ENCODE measurements at places on chromosomes 12 and 14.

- H3K27me3 ChIP-seq = no peaks in the 10 kb centered on the region
- H3K36me3 ChIP-seq = no peaks in the 10 kb centered on the region
- no peak overlapping the region for H3K4me3 ChIP-seq
- no peaks in the 10 kb centered on the region for H3K4me1 ChIP-seq
Measured at GRCh38 chr12:39419471-39419870, 23.4 kb downstream of the KIF21A start.

DNA sequence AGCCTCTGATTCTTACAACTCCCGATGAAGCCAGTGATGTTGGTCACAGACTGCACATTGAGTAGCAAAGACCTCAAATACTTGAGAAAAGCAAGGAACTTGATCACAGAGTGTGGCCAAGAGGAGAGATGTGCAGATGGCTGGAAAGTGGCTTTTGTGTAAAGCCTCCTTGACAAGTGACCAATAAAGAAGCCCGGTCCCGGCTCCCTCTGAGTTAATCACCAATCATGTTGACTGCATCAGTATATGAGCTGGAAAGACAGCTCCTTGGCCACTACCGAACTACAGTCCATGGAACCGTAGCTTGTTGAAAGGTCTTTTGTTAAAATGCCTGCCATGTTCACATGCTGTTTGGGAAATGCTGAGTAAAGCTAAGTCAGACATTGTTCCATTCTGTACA is 23.7 kb upstream of the SERPINA6 start:
- H3K36me3 ChIP-seq = no peaks in the 10 kb centered on the region
- no peaks in the 10 kb centered on the region for H3K27me3 ChIP-seq
- H3K27ac ChIP-seq = peak overlapping the region; percentile 68
- no peak overlapping the region for H3K4me3 ChIP-seq

DNA sequence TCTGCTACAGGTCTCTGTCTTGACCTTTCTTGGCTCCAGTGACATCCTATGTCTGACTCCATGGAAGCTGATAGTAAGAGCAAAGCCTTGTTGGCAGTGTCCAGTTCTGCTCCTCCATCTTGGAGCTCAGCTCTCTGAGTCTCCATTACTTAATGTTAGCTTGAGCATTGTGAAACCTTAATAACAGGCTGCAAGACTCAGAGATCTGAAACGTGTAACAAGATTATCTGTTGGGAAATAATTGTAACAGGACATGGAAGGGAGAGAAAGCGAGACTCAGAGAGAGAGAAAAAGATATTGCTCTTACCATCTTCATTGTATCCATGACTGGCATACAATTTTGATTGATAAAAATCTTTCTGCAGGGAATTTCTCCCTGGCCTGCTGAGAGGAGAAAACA is 1365.7 kb downstream of the AACS start:
- H3K4me3 ChIP-seq = no peak overlapping the region
- DNase-seq = no peak
- H3K27ac ChIP-seq = no peak overlapping the region
- no peaks in the 10 kb centered on the region for H3K27me3 ChIP-seq
- no peaks in the 10 kb centered on the region for H3K36me3 ChIP-seq
- H3K4me1 ChIP-seq = no peaks in the 10 kb centered on the region

GRCh38 chr14:69688299-69688649 is 76.9 kb downstream of the SUSD6 start:
- DNase-seq = no peak
- no peak overlapping the region for H3K4me3 ChIP-seq
- peaks cover 14% of the 10 kb centered on the region for H3K36me3 ChIP-seq

GRCh38 chr14:72924337-72924736 is 1.9 kb upstream of the DCAF4 start:
- no peak overlapping the region for H3K4me3 ChIP-seq
- no peak for DNase-seq
- H3K27me3 ChIP-seq = no peaks in the 10 kb centered on the region
- no peaks in the 10 kb centered on the region for H3K36me3 ChIP-seq

- no peak overlapping the region for H3K27ac ChIP-seq
- H3K36me3 ChIP-seq = no peaks in the 10 kb centered on the region
- H3K27me3 ChIP-seq = no peaks in the 10 kb centered on the region
- H3K4me3 ChIP-seq = no peak overlapping the region
- H3K4me1 ChIP-seq = peaks cover 6% of the 10 kb centered on the region
Measured at GRCh38 chr12:6226679-6227051, 26.5 kb downstream of the CD9 start.

- H3K36me3 ChIP-seq = peaks cover 68% of the 10 kb centered on the region
- no peaks in the 10 kb centered on the region for H3K27me3 ChIP-seq
- H3K4me1 ChIP-seq = peaks cover 78% of the 10 kb centered on the region
- peak overlapping the region; percentile 81 for H3K27ac ChIP-seq
- no peak overlapping the region for H3K4me3 ChIP-seq
Measured at GRCh38 chr14:100105357-100106169, 40.3 kb downstream of the EVL start.

GRCh38 chr12:67263471-67263870 is 5.7 kb upstream of the CAND1 start:
- H3K36me3 ChIP-seq = no peaks in the 10 kb centered on the region
- no peak overlapping the region for H3K27ac ChIP-seq
- no peak for DNase-seq
- H3K4me3 ChIP-seq = no peak overlapping the region
- peaks cover 8% of the 10 kb centered on the region for H3K4me1 ChIP-seq

GRCh38 chr14:26414926-26415325 is 182.9 kb downstream of the NOVA1 start:
- H3K4me1 ChIP-seq = no peaks in the 10 kb centered on the region
- no peak for DNase-seq
- no peaks in the 10 kb centered on the region for H3K27me3 ChIP-seq
- no peak overlapping the region for H3K4me3 ChIP-seq
- no peak overlapping the region for H3K27ac ChIP-seq

DNA sequence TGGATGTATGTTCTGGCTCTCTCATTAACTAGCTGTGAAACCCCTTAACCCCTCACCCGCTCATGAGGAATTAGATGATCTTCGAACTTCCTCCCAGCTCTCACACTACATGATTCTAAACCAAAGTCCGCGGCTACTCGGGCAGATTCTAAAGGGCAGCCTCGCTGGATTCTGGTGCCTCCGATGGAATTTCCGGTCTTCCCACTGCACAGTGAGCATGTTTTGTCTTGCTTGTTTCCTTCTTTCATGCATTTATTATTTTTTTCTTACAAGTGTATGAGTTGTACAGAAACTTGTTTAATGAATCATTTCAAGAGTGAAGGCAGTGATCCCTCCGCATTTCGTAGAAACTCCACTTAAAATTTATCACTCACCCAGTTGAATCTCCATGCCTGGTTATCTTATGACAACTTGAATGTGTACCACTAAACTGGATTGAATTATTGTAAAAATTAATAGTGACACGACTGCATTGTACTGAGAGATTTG is 4.5 kb upstream of the HCAR3 start:
- H3K36me3 ChIP-seq = no peaks in the 10 kb centered on the region
- H3K27me3 ChIP-seq = no peaks in the 10 kb centered on the region
- DNase-seq = no peak
- H3K27ac ChIP-seq = no peak overlapping the region
- peaks cover 3% of the 10 kb centered on the region for H3K4me1 ChIP-seq

DNA sequence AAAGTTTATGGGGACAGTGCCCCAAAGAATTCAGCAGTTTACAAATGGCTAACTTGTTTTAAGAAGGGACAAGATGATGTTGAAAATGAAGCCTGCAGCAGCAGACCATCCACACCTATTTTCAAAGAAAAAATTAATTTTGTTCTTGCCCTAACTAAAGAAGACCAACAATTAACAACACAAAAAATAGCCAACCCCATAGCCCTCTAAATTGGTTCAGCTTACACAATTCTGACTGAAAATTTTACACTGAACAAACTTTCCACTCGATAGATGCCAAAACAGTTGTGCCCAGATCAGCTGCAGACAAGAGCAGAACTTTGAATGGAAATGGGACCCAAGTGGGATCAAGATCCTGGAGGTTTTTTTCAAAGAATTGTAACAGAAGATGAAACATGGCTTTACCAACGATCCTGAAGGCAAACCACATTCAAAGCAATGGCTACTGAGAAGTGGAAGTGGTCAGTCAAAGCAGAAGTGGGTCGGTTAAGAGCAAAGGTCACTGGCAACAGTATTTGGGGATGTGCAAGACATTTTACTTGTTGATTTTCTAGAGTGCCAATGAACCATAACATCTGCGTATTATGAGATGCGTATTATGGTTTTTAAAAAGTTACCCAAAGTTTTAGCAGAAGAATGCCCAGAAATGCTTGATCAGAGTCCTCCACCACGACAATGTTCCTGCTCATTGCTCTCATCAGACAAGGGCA is 30.0 kb downstream of the SLC39A9 start:
- H3K4me3 ChIP-seq = no peak overlapping the region
- no peak overlapping the region for H3K27ac ChIP-seq
- H3K4me1 ChIP-seq = no peaks in the 10 kb centered on the region
- H3K27me3 ChIP-seq = no peaks in the 10 kb centered on the region

- no peak overlapping the region for H3K4me3 ChIP-seq
- H3K4me1 ChIP-seq = no peaks in the 10 kb centered on the region
- no peak overlapping the region for H3K27ac ChIP-seq
- DNase-seq = no peak
Measured at GRCh38 chr14:102764220-102764671, 13.0 kb upstream of the TRAF3 start.

GRCh38 chr14:94412671-94413638 is 24.6 kb upstream of the SERPINA1 start:
- H3K36me3 ChIP-seq = no peaks in the 10 kb centered on the region
- H3K27ac ChIP-seq = no peak overlapping the region
- DNase-seq = no peak
- no peak overlapping the region for H3K4me3 ChIP-seq
- H3K4me1 ChIP-seq = no peaks in the 10 kb centered on the region

DNA sequence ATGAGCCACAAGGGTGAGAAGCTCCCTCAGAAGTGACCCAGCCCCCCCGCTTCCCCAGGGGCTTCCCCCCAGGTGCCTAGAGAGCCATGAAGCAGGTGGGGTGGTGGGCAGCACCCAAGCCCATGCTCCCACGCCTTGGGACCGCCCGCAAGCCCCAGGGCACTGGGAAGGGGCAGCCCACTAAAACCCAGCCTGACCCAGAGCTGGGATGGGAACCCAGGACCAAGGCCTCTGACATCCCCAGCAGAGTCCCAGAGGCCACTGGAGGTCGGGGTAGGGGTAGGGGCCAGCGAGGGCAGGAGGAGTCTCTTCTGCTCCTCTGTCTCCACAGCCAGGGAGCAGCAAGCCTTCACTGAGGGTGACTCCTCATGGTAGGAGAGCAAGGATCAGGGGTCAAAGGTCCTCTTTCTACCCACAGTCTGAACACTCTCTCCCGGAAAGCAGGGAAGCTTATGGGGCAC is 86.5 kb upstream of the ZFP36L1 start:
- H3K4me3 ChIP-seq = no peak overlapping the region
- no peak for DNase-seq
- no peak overlapping the region for H3K27ac ChIP-seq

- peaks cover 21% of the 10 kb centered on the region for H3K4me1 ChIP-seq
- no peak overlapping the region for H3K4me3 ChIP-seq
- H3K27ac ChIP-seq = no peak overlapping the region
Measured at GRCh38 chr14:98937712-98938505, 334.1 kb downstream of the BCL11B start.

- H3K27ac ChIP-seq = no peak overlapping the region
- H3K4me3 ChIP-seq = no peak overlapping the region
- H3K4me1 ChIP-seq = no peaks in the 10 kb centered on the region
- H3K36me3 ChIP-seq = no peaks in the 10 kb centered on the region
- no peak for DNase-seq
Measured at GRCh38 chr14:99040711-99041110, 231.3 kb downstream of the BCL11B start.

DNA sequence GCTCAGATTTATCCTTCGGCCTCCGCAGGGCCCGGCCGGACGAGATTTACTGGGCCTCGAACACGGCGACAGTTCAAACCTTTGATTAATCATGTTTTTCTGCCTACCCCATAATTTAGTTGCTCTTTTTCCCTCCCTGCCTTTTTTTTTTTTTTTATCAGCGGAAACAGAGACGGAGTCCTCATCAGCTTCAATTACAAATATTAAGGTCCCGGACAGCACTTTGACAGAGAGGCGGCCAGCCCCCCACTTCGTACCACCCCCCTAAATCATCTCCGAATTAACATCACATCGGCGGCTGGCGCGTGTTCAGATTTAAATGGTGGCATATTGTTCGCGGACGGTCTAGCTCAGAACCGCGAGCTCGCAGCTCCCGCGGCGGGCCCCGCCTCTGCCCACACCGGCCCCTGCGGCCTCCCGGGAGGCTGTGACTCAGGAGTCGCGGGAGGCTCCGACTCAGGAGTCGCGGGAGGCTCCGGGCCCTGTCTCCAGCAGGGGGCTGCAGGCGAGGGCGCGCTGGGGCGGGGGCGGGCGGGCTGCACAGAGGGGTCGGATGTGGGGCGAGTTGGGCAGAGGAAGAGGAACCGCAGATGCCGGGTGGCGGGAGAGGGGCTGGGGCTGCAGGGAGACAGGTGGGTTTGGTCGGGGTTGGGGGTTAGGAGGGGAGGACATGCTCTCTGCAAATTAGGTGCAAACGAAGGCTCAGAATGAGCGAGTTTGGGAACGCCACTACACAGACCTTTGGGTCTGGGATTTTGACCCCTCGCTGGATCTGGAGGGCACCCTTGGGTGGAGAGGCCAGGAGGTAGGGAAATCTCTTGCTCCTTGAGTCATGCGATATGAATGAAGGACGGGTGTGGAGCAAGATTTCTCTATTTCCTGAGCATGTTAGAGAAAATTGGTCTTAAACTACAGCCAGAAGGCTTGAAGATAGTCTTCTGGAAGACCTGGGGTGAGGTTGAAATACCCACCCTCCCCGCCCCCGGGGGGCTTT is 19.6 kb upstream of the ATP5MC2 start:
- H3K27me3 ChIP-seq = peaks cover 52% of the 10 kb centered on the region
- H3K4me1 ChIP-seq = peaks cover 23% of the 10 kb centered on the region
- peak overlapping the region; percentile 22 for H3K4me3 ChIP-seq

GRCh38 chr12:81209012-81209411 is 131.1 kb downstream of the ACSS3 start:
- no peak for DNase-seq
- H3K4me3 ChIP-seq = no peak overlapping the region
- no peaks in the 10 kb centered on the region for H3K36me3 ChIP-seq

- peak overlapping the region; percentile 100 for H3K27ac ChIP-seq
- peaks cover 33% of the 10 kb centered on the region for H3K4me1 ChIP-seq
- H3K36me3 ChIP-seq = peaks cover 15% of the 10 kb centered on the region
- no peaks in the 10 kb centered on the region for H3K27me3 ChIP-seq
Measured at GRCh38 chr14:68794130-68794850, 1.4 kb upstream of the ZFP36L1 start.

- no peak overlapping the region for H3K4me3 ChIP-seq
- H3K27ac ChIP-seq = no peak overlapping the region
- no peaks in the 10 kb centered on the region for H3K27me3 ChIP-seq
- H3K4me1 ChIP-seq = no peaks in the 10 kb centered on the region
- no peak for DNase-seq
Measured at GRCh38 chr14:105136401-105137322, 31.9 kb downstream of the JAG2 start.

GRCh38 chr12:28794786-28795185 is 354.3 kb upstream of the FAR2 start:
- H3K27me3 ChIP-seq = no peaks in the 10 kb centered on the region
- no peaks in the 10 kb centered on the region for H3K36me3 ChIP-seq
- no peak overlapping the region for H3K4me3 ChIP-seq
- no peak overlapping the region for H3K27ac ChIP-seq
- DNase-seq = no peak

GRCh38 chr14:80387563-80387981 is 176.3 kb upstream of the DIO2 start:
- no peak for DNase-seq
- no peak overlapping the region for H3K27ac ChIP-seq
- no peaks in the 10 kb centered on the region for H3K36me3 ChIP-seq
- no peaks in the 10 kb centered on the region for H3K27me3 ChIP-seq

- H3K4me1 ChIP-seq = peaks cover 72% of the 10 kb centered on the region
- peaks cover 44% of the 10 kb centered on the region for H3K27me3 ChIP-seq
- peak overlapping the region; percentile 83 for H3K4me3 ChIP-seq
- no peaks in the 10 kb centered on the region for H3K36me3 ChIP-seq
- peak; percentile 57 for DNase-seq
- H3K27ac ChIP-seq = no peak overlapping the region
Measured at GRCh38 chr12:57240066-57240921, 10.7 kb downstream of the STAC3 start.

All from effector memory CD4-positive, alpha-beta T cell (primary cell).